ENCODE measurements at places on chromosomes 4 and X. TPM values are rescaled to one million over a fixed set of nuclear protein-coding genes. Genes with fewer than 3 reads are reported as not detected.

The IGSF1 gene
- total RNA-seq = 19.2 TPM

- H3K27ac ChIP-seq = no peak overlapping the region
- H3K4me1 ChIP-seq = no peaks in the 10 kb centered on the region
- H3K4me3 ChIP-seq = no peak overlapping the region
- H3K27me3 ChIP-seq = no peaks in the 10 kb centered on the region
- no peak for DNase-seq
Measured at GRCh38 chr4:150096625-150097024, 18.4 kb downstream of the DCLK2 start.

- no peak for DNase-seq
- peaks cover 11% of the 10 kb centered on the region for H3K36me3 ChIP-seq
- H3K27me3 ChIP-seq = no peaks in the 10 kb centered on the region
Measured at GRCh38 chrX:101417190-101417589, 9.2 kb downstream of the HNRNPH2 start.

- peak overlapping the region; percentile 91 for H3K27ac ChIP-seq
- peaks cover 18% of the 10 kb centered on the region for H3K36me3 ChIP-seq
- H3K4me1 ChIP-seq = peaks cover 55% of the 10 kb centered on the region
- no peaks in the 10 kb centered on the region for H3K27me3 ChIP-seq
- peak overlapping the region; percentile 92 for H3K4me3 ChIP-seq
Measured at GRCh38 chrX:24151513-24151912, 2.0 kb downstream of the ZFX start.
